ENCODE measurements at places on chromosomes 1 and 21.
A peak's percentile ranks its signal among the peaks of the same experiment; 100 is the strongest.

DNA sequence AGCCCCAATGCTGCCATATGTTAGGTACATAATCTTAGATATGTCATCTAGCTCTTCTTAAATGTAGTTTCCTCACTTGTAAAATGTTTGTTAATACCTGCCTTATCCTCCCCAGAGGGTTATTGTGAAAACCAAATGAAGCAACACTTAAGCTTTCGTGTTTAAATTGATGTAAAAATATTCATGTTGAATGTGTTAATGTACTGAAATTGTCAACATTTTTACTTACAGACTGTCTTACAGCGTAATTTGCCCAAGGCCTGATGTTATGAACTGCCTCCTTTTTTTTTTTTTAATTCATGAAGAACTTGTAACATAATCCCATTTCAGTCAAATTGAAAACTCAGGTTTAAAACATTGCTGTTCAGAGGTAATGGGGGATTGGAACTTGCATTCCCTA, 25.6 kb upstream of the ENAH start:
- no peak for ATAC-seq

- ATAC-seq = no peak
Observed at GRCh38 chr21:39083377-39084008, 99.8 kb downstream of the PSMG1 start.

DNA sequence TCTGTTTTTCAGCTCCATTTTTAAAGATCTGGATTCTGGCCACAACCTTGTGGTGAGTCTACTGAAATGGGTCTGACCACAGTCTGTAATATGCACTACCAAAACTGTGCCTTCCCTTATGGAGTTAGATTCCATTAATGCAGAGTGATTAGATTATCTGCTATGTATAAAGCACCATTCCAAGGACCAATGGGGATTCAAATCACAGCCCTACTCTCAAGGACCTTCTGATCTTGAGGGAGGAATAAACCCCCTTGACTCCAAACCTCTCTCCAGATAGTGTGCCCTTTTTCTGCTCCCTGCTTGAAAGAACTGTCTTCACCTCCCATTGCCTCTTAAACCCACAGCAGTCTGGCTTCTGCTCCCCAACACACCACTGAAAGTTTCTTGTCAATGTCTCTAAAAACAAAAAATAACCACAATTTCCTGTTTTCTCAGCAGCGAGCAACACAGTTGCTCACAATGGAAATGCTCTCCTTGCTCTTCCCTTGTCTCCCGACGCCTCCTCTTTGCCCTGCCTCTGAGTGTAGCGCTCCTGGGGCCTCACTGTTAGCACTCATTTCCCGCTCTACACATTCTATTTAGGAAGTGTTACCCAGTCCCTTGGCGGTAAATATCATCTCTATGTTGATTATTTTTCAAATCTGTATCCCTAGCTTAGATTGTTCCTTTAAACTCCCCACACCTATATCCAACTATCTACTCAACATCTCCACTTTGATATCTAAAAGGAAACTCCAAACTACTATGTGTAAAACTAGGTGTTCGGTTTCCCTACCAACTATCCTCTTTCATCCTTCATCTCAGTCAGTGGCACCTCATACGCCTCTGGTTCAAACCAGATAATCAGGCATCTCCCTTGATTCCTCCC, 13.6 kb downstream of the PCNX2 start:
- ATAC-seq = no peak

DNA sequence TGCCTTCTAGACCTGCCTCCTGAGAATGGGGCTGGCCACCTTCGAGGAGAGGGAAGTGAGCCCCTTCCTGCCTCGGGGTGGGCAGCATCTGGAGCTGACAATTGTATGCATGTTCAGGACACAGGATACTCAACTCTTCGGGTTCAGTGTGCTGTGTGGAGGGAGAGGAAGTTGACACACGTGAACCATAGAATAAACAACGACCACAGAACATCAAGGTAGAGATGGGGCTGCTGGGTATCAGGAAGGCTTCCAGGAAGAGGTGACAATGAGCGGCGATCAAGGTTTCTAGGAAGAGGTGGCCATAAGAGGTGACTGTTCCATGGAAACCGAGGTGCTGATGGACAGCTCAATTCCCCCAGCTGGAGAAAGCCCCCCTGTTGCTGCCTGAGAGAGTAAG, 22.0 kb downstream of the UBIAD1 start:
- ATAC-seq = no peak

- ATAC-seq = no peak
Observed at GRCh38 chr1:42323551-42323950, 11.5 kb downstream of the FOXJ3 start.

- ATAC-seq = peak; percentile 83
Observed at GRCh38 chr1:92961131-92961895, at the start of gene DIPK1A. Gene DIPK1A, minus strand, starts transcription at chr1:92961462. Its CDS starts 33 bp downstream, at chr1:92961429.

- ATAC-seq = peak; percentile 93
Observed at GRCh38 chr1:9066945-9067807, 2.3 kb downstream of the SLC2A5 start.

GRCh38 chr1:21903638-21904453, 33.3 kb downstream of the HSPG2 start:
- no peak for ATAC-seq

- peak; percentile 59 for ATAC-seq
Observed at GRCh38 chr1:185813401-185813979, 79.3 kb downstream of the HMCN1 start.

GRCh38 chr21:15122241-15122640, 57.4 kb upstream of the NRIP1 start:
- ATAC-seq = no peak

DNA sequence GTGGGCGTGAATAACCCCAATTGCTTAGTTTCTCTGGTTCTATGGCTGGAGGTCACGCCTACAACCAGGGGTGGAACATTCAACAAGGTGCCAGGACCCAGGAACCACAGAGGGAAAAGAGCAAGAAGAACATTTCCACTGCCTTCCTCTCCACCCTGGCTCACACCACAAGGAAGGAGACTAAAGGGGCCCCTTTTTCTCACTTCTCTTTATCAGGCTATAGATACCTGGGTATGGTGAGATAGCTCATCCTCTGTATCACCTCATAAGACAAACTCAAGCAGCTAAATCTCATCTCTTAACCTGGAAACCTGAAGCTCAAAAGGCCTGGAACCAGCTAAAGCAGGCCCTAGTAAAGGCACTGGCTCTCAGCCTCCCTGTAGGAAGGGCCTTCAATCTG, 438.8 kb upstream of the OLFM3 start:
- no peak for ATAC-seq

DNA sequence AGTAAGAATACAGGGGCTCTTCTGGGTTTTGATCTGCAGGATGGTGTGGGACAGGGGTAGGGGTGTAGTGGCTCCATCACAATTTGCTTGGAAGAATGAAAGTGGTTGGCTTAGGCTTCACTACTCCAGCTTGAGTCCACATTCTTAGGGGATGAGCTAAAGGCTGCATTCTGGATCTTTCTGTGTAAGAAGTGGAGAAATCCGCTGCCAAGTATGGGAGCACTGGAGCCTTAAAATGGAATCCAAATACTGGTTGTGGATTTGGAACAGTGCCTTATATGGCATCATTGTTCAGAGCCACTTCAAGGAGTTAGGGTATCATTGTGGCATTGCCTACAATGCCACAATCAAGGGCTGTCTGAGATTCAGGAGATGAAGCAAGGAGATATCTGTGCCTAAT, 187.1 kb downstream of the LMO4 start:
- ATAC-seq = no peak

All from motor neuron (in vitro differentiated cells).